ENCODE measurements at places on chromosomes 1 and 21.

DNA sequence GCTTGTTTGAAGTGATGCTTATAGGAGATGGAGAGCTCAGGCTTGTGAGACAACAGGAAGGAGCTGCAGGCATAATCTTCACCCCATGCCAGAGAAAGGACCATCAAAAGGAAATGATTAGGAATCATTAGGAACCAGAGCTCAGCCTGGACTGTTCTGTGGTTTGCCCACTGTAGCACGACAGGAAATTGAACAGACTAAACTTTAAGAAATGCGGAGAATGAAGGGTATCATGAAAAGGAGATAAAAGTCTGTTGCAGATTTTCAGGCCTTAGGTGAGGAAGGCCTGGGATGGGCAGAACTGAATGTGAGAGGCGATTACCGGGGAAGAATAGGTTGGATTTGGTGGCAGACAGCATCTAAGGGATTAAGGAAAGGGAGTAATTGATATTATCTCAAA, 292.0 kb upstream of the PLXNA2 start:
- DNase-seq: no peak

- DNase-seq: no peak
These were observed 33.7 kb upstream of the SCMH1 start for GRCh38 chr1:41275831-41276230.

GRCh38 chr1:59635097-59635496, 179.7 kb upstream of the HOOK1 start:
- no peak for DNase-seq

GRCh38 chr1:107132195-107132594, 8.6 kb upstream of the NTNG1 start:
- no peak for DNase-seq

- DNase-seq: no peak
These were observed 225.4 kb upstream of the NRIP1 start for GRCh38 chr21:15289896-15290841.

- DNase-seq: no peak
These were observed 19.1 kb downstream of the YY1AP1 start for GRCh38 chr1:155669233-155670162.

DNA sequence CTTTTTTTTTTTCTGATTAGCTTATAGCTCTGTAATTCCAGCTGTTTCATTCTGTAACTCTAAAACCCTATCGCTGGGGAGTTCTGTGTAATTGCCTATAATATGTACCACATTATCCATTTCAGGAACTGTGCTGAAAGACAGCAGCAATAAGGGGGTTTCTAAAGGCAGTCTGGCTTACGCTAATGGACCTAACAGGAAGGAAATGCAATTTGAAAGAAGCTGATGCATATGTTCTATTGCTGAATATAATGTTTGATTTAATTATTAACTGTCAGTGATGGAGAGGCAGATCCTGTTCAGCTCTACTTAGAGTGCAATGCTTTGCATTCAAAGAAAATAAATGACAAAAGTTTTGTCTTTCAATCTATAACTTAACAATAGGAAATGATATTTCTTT, 209.4 kb upstream of the SNX7 start:
- DNase-seq: no peak

DNA sequence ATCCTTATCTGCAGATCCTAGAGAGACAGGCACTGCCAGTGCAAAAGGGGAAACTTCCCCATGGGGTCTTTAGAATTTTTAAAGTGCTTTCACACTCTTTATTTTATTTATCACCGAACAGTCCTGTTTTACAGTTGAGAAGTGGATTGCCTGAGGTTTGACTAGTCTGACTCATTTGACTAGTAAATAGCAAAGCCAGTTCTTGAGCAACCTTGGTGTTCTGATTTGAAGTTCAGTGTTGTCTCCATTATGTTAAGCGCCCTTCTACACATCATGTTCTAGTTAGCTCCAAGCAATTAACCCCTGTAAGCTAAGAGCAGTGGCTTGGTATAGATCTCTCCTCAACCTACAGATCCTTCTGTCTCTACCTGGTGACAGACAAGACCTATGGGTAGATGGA, 262.9 kb downstream of the CACNA1E start:
- DNase-seq: no peak

All from stimulated activated CD4-positive, alpha-beta T cell treated with anti-CD3 and anti-CD28 coated beads, TNF-alpha, amount 100 ng/mL, for 24 hours (primary cell).